ENCODE measurements at places on chromosomes 2 and 18.

- DNase-seq = no peak
Observed at GRCh38 chr2:171972329-171972982, 27.3 kb upstream of the METAP1D start.

DNA sequence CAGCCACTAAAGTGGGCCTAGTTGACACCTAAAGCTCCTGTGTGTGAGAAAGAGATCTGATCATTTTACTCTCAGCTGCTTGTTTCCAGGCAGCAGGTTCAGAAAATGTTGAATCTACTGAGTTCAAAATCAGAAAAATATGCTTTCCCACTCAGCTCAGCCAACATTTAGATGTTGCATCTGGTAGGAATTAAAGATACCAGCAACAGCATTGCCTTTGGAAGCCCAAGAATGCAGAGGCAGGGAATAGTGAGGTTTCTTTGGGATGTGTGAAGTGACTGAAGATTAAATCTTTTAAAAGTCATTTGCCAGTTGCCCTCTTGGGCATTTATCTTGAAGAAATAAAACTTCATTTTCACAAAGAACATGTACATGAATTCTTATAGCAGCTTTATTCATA, 33.9 kb upstream of the DOCK10 start:
- DNase-seq = no peak

- no peak for DNase-seq
Observed at GRCh38 chr2:46978723-46979122, 63.1 kb upstream of the MCFD2 start.

DNA sequence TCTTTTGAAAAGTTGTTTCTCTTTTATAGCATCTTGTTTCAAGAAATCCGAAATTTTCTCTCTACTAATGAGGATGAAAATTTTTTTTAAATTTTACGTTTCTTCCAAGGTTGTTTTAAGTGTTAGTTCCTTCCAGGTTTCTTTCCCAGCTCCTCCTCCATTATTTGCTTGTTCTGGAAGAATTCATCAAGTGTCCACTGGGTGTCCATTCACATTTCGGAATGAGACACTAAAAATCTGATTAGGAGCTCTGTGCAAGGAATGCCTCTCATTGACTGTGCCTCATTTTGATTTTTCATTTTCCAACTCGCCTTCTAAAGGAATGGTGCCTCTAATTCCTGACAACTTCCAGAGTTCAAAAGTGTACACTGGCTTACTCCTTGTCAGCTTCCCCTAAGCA, 6.1 kb downstream of the SP100 start:
- DNase-seq = no peak

DNA sequence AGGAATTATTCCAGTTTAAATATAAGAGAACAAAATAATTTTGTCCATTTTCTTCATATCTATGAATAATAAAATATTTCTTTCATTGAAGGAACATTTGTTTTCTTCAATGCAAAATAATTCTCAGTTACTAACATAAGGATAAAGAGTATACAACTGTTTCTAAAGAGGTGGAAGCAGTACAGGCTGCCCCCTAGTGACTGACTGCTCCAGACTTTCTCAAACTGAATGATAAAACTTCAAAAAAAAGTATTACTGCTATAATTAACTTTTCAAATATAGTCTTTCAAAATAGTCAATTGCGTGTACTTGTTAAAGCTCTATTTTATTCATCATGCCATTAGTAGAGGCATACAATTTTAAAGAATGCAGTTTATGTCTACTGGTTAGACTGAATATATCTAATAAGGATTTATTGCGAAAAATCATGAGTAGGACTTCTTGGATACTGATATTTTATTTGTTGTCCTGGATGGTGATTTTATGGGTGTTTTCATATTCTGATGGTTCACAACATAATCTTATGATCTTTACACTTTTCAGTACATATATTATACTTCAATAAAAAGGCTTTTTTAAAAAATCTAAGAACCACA, 100.1 kb downstream of the WDPCP start:
- DNase-seq = peak; percentile 73

DNA sequence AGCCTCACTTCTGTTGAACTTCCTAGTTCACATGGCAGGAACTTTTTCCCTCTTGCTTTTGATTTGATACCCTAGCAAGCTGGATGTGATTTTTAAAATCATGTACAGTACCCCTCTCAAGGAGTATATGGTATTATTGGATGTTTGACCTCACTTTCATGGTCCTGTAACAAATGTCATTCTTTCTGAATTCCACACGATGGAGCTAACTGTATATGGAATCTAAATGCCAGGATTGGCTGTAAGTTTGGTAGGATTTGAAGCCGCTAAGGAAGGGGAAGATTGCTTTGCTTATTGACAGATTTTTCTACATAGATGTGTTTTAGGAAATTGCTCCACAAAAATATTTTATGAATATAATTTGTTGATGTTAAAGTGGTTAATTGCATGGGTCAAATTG, 18.3 kb downstream of the MAIP1 start:
- peak; percentile 80 for DNase-seq

DNA sequence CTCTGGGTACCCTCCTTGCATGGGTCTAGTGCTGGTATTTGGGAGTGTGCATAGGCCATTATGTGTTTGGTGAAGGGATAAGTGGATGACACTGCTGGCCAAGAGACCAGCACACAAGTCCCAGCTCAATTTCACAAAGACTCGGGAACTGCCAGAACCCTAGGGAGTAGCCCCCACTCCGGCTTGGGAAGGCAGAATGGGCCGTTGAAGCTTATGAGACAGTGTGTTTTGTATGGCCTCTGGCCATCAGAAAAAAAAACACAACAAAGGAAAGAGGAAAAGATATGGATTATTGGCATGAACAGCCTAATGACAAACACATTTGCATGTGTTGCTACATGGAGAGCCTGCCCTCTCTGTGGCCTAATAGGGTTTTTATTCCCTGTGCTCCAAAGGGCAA, 144.2 kb downstream of the TTC32 start:
- no peak for DNase-seq

DNA sequence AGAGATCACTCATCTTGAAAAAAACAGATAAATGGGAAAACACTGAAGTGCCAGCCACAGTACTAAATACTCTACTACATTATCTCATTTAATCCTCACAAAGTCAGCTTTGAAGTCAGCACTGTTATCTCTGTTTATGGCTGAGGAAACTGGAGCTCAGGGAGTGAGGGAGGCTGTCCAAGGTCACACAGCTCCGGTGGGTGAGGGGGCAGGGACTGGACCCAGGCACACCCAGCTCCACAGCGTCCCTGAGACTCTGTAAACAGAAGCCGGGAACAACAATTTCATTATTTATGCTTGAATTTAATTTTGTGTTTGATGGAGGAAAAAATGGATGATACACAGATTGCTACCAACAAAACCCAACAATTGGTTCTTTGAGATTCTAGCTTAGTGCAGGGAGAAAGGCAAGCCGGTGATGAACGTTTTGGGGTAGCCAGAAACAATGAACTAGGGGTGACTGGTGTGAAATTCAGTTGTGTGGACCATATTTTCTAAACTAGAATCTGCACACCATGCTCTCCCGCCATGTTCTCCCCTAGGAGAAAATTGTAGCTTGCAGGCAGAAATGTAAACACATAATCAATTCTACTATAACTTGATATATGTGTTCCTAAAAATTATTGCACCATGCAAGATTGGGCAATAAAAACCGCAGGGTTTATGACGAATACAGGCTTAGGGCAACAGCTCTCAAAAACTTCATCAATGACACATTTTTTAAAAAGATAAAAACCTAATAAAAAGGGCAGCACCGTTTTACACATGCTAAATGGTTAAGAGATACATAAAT, at the start of gene GREB1:
Gene GREB1 (plus strand): TSS at position 768 of the 793 bp plus-strand sequence. CDS start 22,570 bp downstream, outside the sequence.
- peak; percentile 20 for DNase-seq

DNA sequence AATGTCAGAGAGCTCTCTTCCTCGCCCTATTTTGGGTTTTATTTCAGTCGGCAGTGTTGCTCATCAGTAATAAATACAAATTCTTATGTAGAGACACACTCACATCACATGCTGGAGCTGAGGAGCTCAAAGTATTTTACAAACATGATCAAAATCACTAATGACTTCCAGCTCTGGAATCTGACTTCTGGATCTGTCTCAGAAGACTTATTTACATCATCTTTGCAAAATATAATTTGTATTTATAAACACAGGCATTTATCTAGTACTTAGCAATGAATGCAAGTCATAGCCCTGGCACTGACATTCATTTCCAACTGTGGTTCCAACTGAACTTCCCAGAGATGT, 327.1 kb downstream of the NCKAP5 start:
- peak; percentile 38 for DNase-seq

- DNase-seq = peak; percentile 30
Observed at GRCh38 chr2:142944721-142945120, 67.3 kb downstream of the KYNU start.

GRCh38 chr2:176088048-176088936, 4.2 kb upstream of the HOXD13 start:
- peak; percentile 45 for DNase-seq

- DNase-seq = peak; percentile 68
Observed at GRCh38 chr2:46857871-46858701, 57.5 kb downstream of the MCFD2 start.

DNA sequence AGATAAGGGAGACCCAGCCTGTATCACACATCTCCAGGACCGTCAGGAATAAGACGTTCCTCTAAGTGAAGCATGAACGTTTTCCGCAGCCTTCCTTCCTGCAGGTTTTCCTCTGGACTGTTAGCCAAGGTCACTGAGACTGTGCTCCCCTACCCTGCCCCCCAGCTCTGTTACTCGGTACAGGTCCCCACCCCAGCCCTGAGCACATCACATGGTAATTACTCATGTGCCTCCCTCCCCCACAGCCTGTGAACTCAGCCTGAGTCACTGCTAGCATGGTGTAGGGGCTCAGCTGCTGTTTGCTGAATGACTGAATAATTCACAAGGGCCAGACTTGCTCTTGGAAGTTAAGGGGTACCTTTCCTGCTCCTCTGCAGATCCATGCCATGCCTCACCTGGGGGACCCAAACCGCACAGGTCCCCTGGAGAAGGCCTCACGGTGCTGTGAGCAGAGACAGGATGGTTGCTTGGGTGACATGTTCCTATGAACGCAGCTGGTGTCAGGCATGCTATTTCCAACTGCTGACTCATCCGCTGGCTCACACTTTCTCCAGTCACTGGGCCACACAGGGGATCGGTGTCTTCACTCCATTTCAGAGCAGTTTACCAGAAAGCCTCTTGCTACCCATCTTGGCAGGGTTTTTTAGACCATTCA, 88.2 kb downstream of the PLB1 start:
- DNase-seq = peak; percentile 96

GRCh38 chr2:40642726-40643125, 190.8 kb upstream of the SLC8A1 start:
- DNase-seq = no peak

DNA sequence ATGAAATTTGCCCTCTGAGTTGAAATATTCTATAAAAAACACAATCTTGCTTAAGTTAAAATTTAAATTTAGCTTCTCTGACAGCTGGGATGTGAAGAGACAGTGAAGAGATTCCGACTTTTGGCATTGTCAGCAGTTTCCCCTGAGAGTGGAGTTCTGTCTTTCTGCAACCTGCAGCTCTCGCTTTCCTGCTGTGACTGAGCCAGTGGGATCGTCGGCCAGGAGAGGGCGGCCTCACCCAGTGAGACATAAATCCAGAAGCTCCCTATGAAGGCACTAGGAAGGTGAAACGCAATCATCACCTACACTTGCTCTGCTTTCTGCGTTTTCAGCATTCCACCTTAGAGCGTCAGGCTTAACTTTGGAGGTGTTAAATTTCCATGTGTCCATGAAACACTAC, 75.4 kb upstream of the HNMT start:
- DNase-seq = peak; percentile 42

DNA sequence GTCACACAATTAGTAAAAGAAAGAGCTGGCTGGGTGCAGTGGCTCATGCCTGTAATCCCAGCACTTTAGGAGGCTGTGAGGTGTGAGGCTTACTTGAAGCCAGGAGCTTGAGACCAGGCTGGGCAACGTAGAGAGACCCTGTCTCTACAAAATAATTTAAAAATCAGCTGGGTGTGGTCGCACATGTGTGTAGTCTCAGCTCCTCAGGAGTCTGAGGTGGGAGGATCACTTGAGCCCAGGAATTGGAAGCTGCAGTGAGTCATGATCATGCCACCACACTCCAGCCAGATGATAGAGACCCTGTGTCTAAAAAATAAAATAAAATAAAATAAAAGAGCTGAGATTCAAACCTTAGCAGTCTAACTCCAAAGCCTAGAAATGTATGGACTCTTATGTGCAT, 39.0 kb upstream of the NEDD4L start:
- DNase-seq = peak; percentile 67

DNA sequence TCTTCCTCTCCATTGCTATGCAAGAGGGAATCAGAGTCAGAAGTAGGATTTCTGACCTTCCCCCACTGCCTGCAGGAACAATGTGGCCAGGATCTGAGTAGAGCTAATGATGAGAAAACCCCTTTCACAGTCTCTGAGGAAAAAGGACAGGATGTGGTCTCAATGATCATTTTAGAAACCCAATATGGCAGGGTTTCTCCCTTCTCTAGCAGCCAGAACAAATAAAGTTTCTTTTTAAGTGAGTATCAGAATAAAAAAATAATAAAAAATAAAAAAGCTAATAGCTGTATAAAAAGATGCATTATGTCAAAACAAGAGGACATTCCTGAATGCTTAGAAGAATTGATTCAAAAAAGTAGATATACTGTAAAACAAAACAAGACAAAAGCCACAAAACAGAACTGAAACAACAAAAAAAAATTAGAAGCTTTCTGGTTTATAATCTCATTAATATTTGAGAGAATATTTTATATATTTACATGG, 1124.9 kb upstream of the ZEB2 start:
- DNase-seq = no peak

GRCh38 chr18:69998523-69998987, 50.9 kb upstream of the CD226 start:
- no peak for DNase-seq

GRCh38 chr2:41720331-41721251, 327.2 kb upstream of the PKDCC start:
- DNase-seq = peak; percentile 81

GRCh38 chr2:12347066-12347493, 369.7 kb upstream of the TRIB2 start:
- peak; percentile 27 for DNase-seq

DNA sequence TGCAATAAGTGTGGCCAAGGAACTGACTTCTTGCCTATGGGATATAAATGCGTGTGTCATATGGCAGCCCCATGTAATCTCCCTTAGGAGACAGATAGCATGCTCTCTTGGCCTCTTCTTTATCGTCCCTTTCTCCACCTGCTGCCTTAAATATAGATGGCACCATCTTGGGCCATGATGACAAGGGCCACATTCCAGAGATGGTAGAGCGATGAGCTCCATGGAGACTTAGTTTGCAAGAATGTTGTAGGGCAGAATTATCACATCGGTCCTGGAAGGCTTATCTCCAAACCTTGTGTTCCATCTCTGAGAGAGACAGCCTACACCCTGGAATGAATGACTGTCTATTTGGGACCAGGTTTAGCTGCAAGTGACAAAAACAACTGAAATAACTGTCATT, 536.7 kb downstream of the TNS1 start:
- DNase-seq = no peak

Measured in choroid plexus epithelial cell (primary cell).